ENCODE measurements at places on chromosomes 7 and 10. TPM values are rescaled to one million over a fixed set of nuclear protein-coding genes. Genes with fewer than 3 reads are reported as not detected.

The SHOC2 gene
- 72.3 TPM for total RNA-seq

The CAMK1D gene
- 32.8 TPM for total RNA-seq

DNA sequence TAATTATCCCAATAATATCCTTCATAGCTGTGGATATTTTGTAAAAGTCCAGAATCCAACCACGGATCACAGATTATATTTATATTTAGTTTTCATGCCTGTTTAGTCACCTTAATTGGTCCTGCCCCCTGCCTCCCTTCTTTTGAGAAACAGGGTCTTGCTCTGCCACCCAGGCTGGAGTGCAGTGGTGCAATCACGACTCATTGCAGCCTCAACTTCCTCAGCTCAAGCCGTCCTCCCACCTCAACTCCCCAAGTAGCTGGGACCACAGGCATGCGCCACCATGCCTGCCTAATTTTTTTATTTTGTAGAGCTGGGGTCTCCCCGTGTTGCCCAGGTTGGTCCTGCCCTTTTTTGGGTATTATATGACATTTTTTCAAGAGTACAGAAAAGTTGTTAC is 129.4 kb downstream of the KAT6B start:
- DNase-seq = no peak

GRCh38 chr7:376306-377079 is 86.5 kb downstream of the FOXL3 start:
- DNase-seq = no peak

- DNase-seq = no peak
Measured at GRCh38 chr10:70982443-70982842, 94.1 kb upstream of the PCBD1 start.

GRCh38 chr10:14673189-14673861 is 101.4 kb downstream of the FAM107B start:
- no peak for DNase-seq

The SGPL1 gene
- 55.5 TPM for total RNA-seq

The ARPC1A gene
- 157 TPM for total RNA-seq

GRCh38 chr7:149459540-149460452 is 1.1 kb downstream of the ZNF777 start:
- DNase-seq = no peak

GRCh38 chr10:68330852-68331454 is 911 bp upstream of the HNRNPH3 start:
- DNase-seq = peak; percentile 49

- DNase-seq = no peak
Measured at GRCh38 chr10:47040041-47040491, 128.8 kb downstream of the PTPN20 start.

DNA sequence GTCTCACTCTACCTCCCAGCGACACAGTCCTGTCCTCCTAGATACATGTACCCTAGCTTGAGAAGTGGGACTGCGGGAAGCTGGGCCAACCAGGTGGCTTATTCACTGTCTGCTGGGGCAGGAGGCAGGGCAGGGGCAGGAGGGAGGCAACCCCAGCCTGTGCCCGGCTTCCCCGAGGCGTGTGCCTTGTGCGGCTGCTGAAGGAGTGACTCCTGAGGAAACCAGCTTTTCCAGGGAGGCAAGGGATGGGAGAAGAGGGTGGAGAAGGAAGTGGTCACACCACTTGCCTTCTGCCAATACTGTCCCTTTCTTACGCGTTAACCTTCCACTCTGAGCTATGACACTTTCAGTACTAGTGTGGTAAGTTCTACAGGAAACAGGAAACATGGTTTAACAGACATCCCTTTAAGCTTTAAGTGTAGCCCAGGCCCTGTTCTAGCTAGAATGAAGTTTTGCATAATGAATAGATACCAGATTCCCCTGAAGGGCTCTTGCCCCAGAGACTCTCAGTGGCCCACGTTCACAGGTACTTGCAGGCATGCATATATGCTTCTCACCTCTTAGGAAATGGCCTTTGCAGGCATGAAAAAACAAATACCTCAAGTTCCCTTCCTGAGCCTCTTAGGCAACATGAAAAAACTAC is 40.6 kb downstream of the SYPL1 start:
- peak; percentile 84 for DNase-seq

The SFMBT2 gene
- total RNA-seq = 3.9 TPM

DNA sequence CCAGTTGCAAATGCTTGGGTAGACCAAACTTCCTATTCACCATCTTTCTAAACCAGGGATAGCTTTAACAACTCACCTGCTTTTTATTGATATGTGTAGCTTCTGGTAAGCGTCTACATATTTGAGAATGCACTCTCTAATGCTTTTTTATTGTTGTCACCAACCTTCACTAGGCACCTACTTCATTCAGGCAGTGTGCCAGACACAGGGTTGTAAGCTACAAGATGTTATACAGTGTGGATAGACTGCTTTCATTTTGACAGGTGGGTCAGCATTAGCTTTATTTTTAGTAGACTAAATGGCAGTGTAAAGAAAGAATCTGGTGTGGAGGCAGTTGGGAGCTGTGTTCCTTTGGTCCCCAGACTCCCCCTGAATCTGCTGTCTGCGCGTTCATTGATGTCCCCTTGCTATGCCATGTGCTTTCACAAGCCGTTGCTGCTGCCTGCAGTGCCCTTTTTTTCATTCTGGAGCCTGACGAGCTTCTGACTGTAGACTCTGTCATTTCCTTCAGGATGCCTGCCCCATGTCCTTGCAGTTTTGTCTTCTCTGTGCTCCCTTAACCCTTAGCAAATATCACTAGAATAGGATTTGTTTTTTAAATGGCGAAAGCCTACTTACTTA is 32.1 kb downstream of the NRF1 start:
- DNase-seq = no peak

The CPN1 gene
- not detected for total RNA-seq

DNA sequence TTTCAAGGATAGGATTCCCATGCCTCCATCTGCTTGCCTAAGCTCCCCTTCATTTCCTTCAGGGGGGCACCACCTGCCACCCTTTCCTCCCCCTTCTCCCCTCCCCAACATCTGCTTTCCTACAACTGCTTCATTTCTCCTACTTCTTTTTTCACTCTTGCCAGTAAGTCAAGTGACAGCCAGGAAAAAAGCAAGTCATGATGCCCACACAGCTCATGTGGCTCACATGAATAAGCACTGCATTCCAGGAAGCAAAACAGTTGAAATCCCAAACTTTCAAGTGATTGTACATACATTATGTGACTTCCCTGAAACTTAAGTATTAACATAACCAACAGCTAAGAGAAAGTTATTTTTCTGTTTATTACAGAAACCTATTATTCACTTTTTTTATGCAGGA is 78.6 kb downstream of the TNS3 start:
- no peak for DNase-seq

DNA sequence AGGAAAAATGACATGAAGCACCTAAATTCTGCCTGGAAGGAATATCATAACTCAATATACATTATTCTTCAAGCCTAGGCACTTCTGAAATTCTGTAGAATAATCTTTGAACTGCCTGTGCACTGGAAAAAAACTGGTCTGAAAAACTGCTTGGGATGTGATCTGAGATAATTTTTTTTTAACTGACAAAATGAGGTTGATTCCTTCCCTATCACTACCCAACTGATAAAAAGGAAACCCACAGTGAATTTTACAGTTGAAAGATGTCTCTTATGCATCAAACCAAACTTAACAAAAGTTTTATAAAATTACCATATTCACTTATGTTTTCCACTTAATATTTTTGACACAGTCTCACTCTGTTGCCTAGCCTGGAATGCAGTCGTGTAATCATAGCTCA is 67.2 kb upstream of the FAM133B start:
- DNase-seq = no peak

The MTG1 gene
- 52.7 TPM for total RNA-seq

The IFIT5 gene
- total RNA-seq = 19.1 TPM

DNA sequence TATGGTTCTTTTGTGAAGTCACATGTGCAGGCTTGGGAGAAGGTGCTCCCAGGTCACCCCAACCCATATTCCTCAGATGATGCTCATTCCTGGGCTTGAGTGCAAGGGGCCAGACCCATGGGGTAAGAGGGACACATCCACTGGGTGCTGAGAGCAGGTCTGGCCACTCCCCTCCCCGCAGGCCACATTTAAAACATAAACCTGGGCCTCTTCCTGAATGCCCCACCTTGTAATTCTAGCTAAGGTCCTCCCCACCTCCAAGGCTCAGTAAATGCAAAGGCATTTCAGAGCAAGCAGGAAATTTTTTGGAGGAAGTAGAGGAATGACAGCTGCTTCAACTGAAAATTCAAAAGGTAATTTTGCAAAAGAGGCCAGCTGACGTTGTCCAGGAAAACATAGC is 172.5 kb downstream of the ARHGAP21 start:
- DNase-seq = peak; percentile 50

The TLX1 gene
- not detected for total RNA-seq

DNA sequence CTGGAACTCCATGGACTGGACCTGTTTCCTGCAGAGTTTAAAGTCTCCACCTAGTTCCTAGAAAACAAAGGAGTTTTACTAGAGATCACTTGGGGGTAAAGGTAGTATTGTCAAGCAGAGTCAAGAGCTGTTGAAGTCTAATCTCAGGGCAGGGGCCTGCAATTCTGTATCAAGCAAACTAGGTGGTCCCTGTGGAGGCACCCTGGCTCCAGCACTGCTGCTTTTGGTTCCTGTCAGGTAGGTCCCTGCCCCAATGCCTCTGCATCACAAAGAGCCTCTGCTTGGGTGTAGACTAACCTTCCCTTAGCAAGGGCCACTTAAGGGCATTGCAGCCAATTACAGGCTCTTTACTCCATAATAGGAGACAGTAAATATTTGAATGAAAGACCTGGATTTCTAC is 22.5 kb downstream of the ZSCAN25 start:
- DNase-seq = no peak

The SEMA3A gene
- 4.5 TPM for total RNA-seq

The HOXA6 gene
- 20.2 TPM for total RNA-seq

GRCh38 chr10:74863551-74863950 is 37.2 kb downstream of the KAT6B start:
- DNase-seq = no peak

DNA sequence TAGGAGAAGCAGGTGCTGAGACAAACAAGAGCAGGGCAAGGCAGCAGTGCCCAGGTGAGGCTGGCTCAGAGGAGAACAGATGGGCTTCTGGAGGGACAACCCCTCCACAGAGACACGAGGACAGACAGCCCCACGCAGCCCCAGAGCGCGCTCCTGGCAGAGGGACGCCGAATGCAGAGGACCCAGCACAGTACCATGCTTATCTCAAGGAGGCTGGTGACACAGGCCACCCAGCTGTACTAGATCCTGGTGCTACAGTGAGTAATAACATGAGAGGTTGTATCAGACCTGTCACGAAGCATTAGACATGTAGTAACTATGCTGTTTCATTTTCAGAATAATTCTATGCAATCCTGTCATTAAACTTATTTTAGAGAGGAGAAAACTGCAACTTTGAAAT is 60.4 kb upstream of the NCAPG2 start:
- DNase-seq = no peak

The PIK3CG gene
- 5.5 TPM for total RNA-seq

GRCh38 chr10:71694567-71694968 is 25.0 kb downstream of the C10orf105 start:
- peak; percentile 74 for DNase-seq

DNA sequence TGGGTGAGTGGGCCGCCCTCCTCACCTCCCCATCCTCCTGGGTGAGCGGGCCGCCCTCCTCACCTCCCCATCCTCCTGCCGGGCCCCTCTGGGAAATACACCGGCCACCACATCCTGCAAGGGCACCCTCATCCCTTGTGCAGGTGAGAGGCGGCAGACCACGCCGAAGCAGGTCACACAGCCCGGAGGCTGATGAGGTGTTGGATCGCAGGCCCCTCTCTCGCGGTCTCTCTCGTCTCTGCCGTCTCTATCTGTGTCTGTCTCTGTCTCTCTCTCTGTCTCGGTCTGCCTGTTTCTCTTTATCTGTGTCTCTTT is 30.8 kb upstream of the FOXL3 start:
- DNase-seq = no peak

DNA sequence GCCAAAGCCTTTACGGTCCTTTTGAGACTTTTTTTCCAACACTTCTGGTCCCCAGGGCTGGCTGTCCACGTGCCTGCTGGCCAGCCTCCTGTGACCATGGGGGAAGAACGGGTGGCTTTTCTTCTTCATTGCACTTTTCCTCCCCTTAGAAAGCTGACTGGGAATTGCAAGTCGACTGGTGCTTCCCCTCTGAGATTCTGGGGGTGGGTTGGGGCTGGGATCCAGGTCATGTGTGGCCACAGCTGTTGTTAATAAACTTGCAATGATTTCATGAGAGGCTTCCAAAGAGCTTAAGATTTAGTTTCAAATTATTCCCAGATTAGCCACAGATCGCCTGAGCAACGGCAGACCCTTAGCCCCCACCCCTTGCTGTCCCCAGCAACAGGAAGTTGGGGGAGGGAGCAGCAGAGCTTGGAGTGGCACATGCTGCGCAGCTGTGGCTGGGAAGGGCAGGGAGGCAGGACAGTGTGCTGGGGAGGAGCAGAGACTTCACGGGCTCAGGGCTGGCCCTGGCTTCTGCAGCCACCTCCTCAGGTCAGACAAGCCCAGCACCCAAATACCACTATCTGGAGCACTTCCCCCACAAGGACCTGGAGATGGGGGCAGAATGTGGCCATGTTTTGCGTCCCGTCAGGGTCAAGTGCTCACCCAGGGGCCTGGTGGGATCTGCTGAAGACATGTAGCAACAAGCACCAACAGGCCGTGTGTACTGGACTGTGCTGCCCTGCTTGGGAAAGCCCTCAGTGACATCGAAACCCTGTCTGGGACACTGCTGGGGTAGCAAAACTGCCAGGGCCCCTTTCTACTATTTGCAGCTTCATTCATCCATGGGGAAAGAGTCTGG is 147.1 kb downstream of the RNF216 start:
- peak; percentile 79 for DNase-seq

The KIF11 gene
- 1.7 TPM for total RNA-seq

DNA sequence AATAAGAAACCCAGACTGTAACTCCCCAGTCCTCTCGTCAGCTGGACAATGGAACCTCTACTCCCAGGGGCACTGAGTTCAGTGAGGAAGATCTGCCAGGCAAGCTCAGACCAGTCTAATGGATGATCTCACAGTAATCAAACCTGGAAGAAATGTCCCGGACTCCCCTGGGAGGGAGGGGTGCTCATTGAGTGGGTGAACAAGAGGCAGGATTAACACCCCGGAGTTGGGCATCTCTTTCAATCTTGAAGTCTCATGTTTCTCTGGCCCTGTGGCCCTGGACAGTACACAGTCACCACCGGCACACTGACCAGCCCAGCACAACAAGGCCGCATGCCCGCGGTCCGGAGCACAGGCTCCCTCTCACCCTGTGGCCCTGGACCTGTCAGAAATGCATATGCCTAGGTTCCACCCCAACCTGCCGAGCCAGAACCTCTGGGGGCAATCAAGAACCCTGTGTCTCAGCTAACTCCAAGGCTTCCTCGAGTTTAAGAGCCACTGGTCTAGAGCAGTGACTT is 27.8 kb downstream of the CXCL12 start:
- DNase-seq = no peak

DNA sequence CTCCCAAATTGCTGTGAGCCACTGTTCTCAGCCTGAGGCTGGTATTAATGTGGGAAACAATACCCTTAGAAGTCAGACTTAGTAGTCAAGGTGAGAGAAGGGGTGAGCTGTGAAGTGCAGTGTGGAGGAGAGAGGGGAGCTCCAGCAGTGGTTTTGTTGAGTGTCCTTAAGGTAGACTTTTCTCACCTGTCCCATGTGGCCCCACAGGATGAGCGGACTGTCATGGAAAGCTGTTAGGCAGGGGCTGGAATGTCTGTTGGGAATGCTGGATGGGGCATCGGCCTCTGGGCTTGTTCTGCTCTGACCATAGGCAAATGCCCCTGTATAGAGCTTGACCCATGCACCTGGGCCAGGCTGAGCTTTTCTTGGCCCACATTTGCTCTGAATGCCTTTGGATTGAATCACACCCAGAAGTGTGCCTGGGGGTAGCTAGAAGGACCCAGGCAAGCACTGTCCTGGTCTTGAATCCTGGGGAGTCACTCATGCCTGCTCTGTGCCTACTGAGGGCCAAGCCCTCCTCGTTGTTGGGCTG is 36.3 kb upstream of the SH2D4B start:
- DNase-seq = no peak
